Sciatic nerve (tissue), 2 donors: ENCODE measurements at places on chromosomes 3 and 15.

DNA sequence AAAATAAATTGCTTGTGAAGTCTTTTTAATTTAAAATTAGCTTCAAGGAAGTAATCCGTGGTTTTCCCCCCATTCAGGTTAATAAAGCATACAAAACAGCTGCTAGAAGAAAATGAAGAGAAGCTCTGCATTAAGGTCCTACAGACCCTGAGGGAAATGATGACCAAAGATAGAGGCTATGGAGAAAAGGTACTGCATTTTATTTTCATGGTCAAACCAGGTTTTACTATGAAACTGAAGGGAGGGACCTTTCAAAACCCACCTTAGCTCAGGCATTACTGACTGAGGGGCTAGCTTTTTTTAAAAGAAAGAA lies 218.5 kb downstream of the ITPR1 start:
- DNase-seq: no peak

GRCh38 chr15:68653801-68654200 lies 75.0 kb downstream of the CORO2B start:
- peak; percentile 30 for DNase-seq

GRCh38 chr3:117631781-117632180 lies 922.2 kb downstream of the TUSC7 start:
- DNase-seq: no peak

- no peak for DNase-seq
These were observed 7.4 kb downstream of the PSMD2 start for GRCh38 chr3:184306341-184306972.

DNA sequence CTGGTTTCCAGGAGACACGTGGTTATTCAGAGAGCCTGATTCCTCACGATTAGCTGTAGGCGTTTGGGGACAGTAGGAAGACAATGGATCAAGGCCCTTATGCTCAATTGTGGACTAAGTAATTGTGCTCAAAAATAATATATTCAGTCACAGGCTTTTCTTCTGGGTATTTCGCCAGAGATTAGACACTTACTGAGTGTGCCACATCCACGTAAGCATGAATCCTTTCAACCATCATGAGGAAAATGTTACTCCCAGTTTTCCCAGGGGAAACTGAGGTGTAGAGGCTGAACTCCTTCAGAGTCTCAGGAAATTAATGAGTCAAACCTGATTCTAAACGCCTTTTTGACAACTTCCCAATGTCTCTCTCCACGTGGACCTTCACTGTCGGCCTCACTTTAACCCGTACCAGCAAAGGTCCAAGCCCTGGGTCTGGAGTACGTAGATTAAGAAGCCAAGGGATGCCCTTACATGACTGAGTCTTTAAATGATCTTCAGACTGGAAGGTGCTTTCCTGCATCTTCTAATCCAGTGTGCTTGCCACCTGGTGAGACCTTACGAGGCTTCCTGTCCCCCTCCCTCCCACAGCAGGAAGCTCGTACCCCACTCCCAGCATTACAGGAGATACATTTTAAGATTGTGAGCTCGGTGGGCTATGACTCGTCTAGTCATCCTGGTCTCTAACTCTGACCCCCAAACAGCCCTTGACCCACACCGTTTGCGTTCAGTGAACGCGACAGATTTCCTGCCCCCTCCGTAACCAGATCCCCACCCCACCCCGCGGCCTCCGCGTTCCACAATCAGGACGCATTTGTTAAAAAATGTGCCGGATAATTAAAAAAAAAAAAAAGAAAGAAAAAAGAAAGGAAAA lies 1.7 kb downstream of the PKM start:
- DNase-seq: no peak

- DNase-seq: no peak
These were observed 38.7 kb upstream of the CSPG5 start for GRCh38 chr3:47617086-47618010.

- no peak for DNase-seq
These were observed 147.3 kb upstream of the UBE2E2 start for GRCh38 chr3:23055733-23056376.

DNA sequence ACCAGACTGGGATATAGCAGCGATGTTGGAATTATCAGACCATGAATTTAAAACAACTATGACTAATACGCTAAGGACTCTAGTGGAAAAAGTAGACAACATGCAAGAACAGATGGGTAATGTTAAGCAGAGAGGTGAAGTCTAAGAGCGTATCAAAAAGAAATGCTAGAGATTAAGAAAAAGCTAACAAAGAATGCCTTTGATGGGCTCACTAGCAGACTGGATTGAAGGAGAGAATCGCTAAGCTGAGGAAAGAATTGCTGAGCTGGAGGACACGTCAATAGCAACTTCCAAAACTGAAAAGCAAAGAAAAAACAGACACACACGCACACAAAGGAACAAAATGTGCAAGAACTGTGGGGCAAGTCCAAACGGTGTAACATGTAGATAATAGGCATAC lies 20.0 kb upstream of the CMTM6 start:
- DNase-seq: no peak

DNA sequence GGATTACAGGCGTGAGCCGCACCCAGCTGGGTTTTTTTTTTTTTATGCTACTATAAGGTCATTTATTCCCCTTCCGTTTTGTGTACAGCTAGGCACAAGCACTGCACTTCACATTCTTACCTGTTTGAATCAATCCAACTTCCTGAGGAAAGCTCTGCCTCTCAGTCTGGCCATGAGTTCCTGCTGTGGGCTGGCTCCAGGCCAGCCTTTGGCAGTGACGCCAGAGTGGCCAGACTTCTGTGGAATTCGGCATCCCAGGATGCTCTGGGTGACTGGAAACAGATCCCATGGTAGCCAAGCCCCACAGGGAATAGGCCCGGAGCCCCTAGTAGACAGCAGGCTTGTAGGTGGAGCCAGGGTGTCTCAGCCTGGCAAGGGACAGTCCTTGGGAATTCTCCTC lies 21.5 kb upstream of the TIMP4 start:
- peak; percentile 67 for DNase-seq

- no peak for DNase-seq
These were observed 40.1 kb upstream of the CAPN3 start for GRCh38 chr15:42319206-42319605.

DNA sequence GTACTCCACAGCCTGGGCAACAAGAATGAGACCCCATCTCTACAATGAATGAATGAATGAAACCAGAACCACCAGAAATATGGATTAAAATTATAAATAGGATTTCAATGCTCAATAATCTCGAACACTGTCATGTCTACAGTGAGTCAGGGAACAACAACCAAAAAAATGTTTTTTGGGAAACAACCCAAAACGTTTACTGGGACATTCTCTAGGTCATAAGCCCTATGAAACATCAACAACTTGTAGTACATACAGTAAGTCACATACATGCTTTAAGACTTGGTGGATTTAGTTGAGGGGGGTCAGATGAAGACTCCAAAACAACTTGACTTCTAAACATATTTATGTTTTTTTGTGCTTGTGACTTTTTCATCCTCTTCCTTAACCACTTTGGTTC lies 511.2 kb downstream of the FOXP1 start:
- DNase-seq: no peak

DNA sequence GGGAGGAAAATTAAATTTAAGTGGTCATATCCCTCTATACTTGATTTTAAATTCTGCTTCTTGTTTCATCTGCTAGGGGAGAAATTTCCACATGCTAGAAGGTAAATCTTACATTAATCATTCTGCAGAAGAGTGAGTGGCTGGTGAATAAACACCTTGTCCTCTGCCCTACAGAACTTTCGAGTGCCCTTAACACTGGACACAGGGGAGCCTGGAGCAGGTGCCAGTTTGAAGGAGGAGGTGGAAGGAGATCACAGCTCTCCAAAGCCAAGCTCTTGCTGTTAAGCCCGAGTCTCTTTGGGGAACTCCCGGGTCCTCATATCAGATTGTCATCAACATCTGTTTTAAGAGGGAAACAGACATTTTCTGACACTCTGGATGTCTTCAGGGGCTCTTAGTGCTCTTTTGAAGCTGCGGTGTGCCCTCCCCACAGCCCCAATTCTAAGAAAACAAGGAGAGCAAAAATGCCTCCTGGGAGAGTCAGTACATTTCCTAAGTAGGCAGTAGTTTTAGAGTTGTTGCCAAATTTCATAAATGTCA lies 31.3 kb downstream of the LAMP3 start:
- DNase-seq: no peak
